Small intestine (tissue), 16 donors: ENCODE measurements at places on chromosomes 1 and 21.
A peak's percentile ranks its signal among the peaks of the same experiment; 100 is the strongest.

- DNase-seq = no peak
Measured at GRCh38 chr1:205811660-205812059, 1.3 kb downstream of the SLC41A1 start.

- DNase-seq = no peak
Measured at GRCh38 chr1:154729031-154729442, 121.1 kb upstream of the ADAR start.

- DNase-seq = no peak
Measured at GRCh38 chr1:219682788-219683187, 69.9 kb upstream of the ZC3H11B start.

GRCh38 chr1:82690411-82690810 is 889.7 kb downstream of the ADGRL2 start:
- DNase-seq = no peak

GRCh38 chr1:201545851-201546492 is 7.0 kb downstream of the NAV1 start:
- peak; percentile 36 for DNase-seq

DNA sequence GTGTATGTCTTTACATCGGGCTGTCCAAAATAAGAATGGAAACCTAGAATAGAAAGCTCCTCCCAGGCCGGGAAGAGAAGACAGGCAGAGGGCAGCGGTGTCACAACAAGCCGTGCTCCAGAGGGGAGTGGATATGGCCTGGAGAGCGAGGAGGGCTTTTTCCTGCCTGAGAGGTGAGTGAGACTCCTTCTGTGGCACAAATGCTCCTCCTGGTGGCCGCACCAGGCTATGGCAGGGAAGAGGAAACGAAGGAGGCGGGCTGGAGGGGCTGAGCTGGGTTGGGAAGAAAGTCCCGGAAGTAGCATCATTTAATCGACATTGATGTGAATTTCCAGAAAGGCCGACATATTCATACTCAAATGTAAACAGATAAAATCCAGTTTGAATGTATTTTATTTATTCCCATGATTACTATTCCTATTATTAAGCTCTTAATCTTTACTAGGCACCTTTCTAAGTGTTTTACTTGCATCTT is 54.7 kb downstream of the MEF2D start:
- peak; percentile 82 for DNase-seq

DNA sequence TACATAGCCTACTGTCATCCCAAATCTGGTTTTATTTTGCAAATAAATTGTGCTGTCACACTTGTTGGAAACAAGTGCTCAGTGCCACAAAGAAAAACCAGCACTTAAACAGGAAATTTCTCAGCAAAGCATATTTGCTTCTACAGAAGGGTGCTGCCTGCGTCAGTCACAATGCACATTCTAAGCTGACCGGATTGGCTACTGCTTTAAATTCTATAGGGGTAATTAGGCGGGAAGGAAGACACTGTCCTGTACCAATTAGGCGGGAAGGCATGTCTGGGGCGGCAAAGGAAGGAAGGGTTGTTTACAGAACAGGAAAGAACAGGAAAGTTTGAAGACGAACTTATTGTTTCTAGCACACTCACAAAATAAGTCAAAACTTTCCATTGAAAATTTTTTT is 2.8 kb downstream of the IFI16 start:
- peak; percentile 13 for DNase-seq

GRCh38 chr1:182111496-182111895 is 50.0 kb upstream of the ZNF648 start:
- DNase-seq = no peak

- DNase-seq = no peak
Measured at GRCh38 chr1:207805841-207806421, 54.1 kb downstream of the CD46 start.
